ENCODE measurements at places on chromosomes 11 and 22.

DNA sequence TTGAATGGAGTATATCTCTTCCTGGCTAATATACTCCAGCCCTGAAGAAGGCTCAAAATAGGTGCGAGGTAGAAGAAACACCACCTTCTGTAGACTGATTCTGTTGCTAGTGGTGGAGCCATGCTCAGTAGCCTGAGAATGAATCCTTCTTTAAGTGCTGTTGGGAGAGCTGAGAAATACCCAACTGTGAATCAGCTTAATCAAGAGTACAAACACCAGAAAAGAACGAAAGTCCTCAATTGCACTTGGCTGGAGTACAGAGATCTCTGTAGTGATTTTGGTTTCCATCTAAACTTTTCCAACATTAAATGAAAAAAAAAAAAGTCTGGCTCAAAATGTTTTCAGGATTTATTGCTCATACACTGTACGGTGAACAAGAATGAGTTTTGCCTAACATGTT, 619.1 kb downstream of the METTL15 start:
- DNase-seq, result no peak

- DNase-seq, result no peak
Measured at GRCh38 chr22:33535937-33536875, 384.1 kb downstream of the LARGE1 start.

- no peak for DNase-seq
Measured at GRCh38 chr11:1979607-1980006, 18.0 kb downstream of the H19 start.

DNA sequence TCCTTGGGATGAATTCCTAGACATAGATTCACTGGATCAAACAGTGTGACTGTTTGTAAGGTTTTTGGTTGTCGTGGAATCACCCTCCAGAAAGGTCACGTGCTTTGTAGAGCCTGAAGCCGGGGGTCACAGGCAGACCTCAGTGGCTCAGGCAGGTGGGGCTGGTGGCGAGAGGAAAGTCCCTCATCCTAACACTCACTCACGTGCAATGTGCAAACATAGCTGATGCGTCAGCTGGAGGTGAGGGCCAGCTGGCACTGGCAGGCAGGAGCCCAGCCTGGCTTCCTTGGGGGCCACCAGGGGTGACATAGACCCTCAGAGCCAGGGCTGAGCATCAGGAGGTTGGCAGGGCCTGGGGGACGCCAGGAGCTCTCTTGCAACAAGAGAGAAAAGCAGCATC, 90.0 kb downstream of the ARHGAP8 start:
- no peak for DNase-seq

GRCh38 chr22:47854251-47854650, 1091.8 kb downstream of the TBC1D22A start:
- no peak for DNase-seq

GRCh38 chr11:102546427-102546826, 15.9 kb upstream of the MMP7 start:
- DNase-seq, result peak; percentile 40

DNA sequence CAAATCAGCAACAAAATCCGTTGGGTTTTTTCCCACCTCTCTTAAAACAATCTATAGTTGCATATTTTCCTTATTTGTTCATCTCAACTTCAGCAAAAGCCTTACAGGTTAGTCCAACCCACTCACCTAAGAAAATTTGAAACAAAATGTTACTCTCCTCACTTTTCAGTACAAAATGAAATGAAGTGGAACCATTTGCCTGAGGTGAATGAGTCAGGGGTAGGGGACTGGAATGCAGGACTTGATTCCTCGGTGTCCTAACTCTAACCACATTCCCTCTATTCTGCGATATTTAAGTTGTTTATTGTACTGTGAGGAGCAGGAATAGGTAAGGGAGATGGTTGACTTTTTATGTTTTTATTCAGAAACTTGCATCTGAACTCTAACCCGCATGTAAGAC, 16.4 kb downstream of the ATP5MG start:
- no peak for DNase-seq

- no peak for DNase-seq
Measured at GRCh38 chr11:1230121-1230455, 7.2 kb downstream of the MUC5B start.

DNA sequence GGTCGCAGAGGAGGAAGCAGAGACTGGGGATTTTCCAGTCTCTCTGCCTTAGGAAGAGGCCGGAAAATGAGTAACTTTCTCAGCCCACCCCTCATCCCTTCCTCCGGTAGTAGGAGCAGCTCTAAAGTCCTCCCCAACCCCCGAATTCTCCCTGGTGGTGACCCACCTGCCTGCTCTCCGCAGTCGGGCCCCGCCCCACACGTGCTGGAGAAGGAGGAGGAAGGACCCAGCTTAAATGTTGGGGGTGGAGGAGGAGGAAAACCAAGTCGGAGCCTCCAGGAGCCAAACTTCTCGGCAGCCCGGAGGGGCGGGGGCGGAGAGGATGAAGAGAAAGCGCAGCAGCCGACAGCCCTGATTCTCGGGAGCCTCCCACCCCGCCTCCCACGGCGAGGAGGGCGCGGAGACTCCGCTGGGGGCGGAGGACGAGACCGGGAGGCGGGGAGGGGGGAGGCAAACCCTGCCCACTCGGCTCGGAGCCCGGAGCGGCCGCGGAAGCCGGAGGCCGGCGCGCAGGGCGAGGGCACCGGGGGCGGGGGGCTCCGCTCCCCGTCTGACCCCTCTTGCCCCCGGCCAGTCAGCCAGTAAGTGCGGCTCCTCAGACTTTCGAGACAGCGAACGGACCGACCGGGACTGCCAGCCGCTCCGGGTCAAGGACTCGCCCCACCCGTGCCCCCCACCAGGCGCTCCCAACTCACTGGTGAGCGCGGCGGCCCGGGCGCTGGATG, at the start of gene TPBGL:
Gene TPBGL (plus strand): TSS at position 464 of the 725 bp plus-strand sequence. CDS start 276 bp downstream, outside the sequence.
- DNase-seq, result no peak

- no peak for DNase-seq
Measured at GRCh38 chr22:36580846-36581245, 51.9 kb upstream of the EIF3D start.

DNA sequence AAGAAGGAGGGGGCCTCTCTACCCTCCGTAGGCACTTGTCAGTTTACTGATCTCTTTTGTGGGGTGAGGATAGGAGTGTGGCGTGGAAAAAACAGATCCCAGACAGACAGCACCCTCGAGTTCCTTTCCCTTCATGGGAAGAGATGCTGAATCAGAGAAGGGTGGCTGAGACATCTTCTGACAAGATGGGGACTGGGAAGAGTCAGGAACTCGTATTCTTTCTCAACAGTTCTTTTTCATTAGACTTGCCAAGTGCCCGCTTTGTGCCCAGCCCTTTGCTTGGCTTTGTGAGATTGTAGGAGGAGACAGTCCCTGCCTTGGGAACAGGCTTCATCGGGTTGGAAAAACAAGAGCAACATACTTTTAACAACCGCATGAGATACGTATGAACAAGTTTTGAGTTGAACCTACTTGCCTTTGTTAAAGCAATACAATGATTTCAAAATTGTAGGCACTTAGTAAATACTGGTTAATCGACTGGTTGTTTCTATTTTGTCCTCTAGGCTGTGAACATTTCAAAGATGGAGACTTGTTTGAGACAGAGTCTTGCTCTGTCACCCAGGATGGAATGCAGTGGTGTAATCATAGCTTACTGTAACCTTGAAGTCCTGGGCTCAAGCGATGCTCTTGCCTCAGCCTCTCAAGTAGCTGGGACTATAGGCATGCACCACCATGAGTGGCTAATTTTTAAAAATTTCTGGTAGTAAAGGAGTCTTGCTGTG, 1.1 kb downstream of the RRM1 start:
- peak; percentile 24 for DNase-seq

DNA sequence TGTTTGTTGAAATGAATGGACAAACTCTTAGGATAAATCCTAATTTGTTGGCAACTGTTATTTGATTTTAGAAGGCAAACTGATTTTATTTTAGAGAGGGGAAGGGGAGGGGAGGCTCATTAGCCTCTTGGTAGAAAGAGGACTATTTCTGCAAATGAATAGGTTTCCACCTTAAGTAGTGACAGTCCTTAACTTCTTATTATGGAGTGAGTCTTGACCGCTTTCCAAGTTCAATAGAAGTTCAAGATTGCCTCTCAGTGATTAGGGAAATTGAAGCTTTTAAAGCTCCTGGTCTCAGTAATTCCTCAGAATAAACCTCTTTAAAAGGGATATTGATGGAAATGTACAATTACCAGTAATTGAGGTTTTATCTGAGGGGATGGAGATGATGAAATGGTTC, 55.7 kb downstream of the PANX1 start:
- no peak for DNase-seq

- no peak for DNase-seq
Measured at GRCh38 chr22:26845021-26845743, 187.8 kb downstream of the MIAT start.

DNA sequence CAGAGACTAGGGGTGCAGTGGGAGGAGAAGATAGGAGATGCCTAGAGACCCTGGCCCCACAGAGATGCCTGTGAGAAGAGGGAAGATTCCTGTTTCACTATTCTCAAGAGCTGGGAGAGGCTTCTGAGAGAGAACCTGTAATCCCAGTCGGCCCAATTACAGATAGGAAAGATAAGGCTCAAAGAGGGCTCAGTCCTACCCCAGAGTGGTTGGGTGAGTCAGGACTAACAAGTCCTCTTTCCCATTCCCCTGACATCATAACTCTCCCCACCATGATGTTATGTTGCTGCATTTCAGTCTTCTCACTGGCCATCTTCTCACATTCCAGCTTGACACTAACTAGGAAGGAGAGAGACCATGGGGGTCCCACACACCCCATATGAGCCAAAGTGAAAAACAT, 17.9 kb downstream of the ARHGEF12 start:
- no peak for DNase-seq

DNA sequence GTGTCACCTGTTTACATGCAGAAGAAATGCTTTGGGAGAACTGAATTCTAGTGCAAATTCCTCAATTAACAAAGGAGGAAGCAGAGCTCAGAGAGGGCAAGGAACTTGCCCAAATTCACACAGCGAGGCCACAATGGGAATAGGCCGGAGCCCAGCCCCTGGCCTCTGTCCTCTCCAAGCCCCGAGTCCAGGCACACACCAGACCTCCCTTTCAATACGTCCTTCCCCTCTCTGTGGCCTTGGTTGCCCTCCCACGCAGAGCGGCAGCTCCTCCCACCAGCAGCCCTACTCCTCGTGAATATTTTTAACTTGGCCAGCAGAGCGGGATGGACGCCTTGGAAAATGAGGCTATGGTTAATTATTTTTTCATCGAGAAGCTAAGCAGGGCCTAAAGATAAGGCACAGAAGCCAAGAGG, 1.6 kb upstream of the CARD10 start:
- no peak for DNase-seq

DNA sequence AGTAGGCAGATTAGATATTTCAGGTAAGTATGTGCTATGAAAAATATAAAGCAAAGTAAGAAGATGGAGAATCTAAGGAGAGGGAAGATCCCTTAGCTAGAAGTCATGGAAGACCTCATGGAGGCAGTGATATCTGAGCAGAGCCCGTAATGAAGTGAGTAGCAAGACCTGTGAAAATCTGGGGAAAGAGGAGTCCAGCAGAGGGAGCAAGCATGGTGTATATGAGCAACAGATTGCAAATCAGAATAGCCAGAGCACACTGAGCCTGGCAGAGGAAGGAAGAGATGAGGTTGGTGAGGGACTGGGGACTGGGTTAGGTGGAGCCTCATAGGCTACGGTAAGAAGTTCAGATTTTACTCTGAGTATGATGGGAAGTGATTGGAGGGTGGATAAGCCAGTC, 9.4 kb downstream of the LHFPL7 start:
- DNase-seq, result no peak

- no peak for DNase-seq
Measured at GRCh38 chr11:114008331-114008730, 33.4 kb downstream of the HTR3A start.

DNA sequence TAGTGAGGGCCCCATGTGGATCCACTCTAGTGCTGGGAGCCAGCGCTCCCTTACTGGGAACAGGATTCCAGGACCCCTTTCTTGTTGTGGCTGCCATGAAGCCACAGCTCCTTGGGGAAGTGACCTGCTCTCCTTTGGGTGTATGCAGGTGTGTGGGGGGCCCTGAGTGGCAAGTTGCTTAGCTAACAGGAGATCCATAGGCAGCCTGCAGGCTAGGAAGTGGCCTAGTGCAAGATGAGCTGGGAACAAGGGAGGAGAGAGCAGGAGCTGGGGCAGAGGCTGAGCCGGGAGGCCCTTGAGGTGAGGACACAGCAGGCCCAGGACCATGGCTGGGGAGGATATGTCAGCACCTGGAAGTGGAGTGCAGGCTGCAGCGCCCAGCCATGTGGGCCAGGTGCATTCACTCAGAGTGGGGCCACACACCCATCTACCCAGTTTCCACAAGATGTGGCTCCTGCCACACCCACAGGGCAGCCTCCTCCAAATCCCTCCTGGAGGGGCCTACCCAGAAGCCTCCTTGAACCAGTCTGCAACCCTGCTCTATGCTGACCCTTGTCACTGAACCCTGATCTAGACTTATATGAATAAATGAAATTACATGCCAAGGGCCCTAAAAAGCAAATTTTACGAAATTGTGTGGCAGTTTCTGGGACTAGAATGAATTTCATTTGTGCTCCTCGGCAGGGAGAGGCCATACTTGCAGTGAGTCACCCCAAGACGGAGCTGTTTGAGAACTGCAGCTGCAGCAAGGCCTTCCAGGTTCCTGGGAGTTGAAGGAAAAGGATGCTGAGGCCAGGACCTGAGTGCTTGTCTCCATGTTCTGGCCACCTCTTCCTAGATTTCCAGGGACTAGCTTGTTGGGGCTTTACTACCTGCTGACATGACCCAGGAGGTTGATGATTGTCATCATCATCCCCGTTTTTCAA, 3.2 kb downstream of the THAP7 start:
- DNase-seq, result no peak

- DNase-seq, result no peak
Measured at GRCh38 chr22:17143101-17143500, 16.0 kb downstream of the HDHD5 start.

DNA sequence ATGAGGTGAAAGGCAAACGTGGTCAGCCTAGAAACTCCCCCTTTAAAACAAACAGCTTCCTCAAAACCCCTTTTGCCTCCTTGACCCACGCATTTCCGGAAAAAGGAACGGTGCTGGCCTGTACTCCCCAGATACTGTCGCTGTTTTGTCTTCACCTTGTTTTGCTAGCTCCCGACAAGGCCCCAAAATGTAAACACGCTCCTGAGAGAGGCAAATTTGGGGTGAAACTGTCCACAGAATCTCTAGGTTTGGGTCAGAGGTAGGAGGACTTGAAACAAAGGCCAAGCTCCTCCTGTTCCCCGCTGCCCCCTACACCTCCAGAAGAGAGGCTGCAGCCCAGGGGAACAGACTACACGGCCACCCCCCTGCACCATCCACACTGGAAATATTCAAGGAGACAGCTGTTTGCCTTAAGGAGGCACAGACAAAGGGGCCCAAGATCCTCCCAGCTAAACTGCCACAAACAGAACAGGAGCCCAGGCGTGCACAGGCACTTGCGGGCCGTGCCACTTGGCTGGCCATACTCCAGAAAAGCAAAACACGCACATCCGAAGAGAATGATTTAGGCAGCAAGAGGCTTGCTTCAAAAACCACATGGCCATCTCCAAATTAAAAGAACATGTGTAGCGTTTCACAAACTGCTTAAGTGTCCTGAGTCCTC, 160.5 kb upstream of the GRK3 start:
- no peak for DNase-seq
